ENCODE measurements at places on chromosomes 2 and 18.

DNA sequence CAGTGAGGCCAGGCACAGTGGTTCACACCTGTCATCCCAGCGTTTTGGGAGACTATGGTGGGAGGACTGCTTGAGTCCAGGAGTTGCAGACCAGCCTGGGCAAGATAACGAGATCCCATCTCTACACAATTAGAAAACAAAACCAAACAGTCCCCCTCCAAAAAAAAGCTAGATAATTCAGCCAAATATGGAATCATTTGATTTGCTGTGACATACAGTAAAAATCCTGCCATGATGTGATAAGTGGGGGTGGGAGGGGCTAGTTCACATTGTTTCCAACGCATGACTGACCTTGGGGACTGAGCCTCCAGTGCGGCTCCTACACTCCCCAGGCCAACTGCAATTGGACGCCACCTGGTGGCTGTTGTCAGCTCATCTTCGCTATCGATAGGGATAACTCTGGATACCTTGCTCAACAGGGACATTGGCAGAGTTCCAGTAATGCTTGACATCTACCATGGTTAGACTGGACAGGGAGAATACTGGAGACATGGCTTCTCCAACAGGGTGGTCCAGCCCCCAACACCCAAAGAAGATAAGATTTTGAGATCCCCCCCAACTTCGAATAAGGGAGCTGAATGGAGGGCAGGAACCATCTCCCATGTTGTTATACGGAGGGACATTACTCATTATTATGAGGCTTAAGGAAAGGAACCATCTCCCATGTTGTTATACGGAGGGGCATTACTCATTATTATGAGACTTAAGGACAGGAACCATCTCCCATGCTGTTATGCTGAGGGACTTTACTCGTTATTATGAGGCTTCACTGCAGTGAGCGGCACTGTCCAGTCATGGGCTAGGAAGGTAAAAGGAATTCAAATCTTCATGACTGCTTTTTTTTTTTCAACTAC, 135.9 kb downstream of the TGIF1 start:
- DNase-seq: no peak

DNA sequence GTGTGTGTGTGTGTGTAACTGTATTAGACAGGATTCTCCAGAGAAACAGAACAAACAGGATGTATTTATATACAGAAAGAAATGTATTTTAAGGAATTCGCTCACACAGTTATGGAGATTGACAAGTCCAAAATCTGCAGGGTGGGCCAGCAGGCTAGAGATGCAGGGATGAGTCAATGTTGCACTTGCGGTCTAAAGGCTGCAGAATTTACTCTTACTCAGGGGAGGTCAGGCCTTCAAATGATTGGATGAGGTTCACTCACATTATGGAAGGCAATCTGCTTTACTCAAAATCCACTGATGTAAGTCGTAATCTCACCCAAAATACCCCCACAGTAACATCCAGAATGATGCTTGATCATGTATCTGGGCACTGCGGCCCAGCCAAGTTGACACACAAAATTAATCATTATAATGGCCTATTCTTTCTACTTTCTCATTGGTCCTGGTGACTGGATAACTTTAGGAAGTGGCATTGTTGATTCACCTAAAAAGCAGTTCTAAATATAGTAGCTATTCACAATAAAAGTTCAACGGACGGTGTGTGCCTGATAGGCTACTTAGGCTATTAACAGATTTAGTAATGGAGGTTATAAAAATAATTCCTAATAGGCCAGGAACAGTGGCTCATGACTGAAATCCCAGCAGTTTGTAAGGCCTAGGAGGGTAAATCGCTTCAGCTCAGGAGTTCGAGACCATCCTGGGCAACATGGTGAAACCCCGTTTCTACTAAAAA, 40.6 kb upstream of the ACYP2 start:
- DNase-seq: no peak

DNA sequence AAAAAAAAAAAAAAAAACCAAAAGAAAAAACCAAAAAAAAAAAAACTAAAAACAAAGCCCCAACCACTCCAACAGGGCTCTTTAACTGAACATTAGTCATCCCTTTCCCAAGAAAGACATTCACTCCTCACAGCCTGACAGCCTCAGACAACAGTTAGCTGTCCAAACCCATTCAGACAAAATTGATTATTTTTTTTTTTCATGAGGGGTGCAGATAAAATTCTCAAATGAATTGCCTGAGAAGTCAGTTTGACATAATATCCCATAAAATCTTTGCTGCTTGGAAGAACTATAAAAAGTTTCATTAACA, 206.1 kb upstream of the REV1 start:
- DNase-seq: no peak

DNA sequence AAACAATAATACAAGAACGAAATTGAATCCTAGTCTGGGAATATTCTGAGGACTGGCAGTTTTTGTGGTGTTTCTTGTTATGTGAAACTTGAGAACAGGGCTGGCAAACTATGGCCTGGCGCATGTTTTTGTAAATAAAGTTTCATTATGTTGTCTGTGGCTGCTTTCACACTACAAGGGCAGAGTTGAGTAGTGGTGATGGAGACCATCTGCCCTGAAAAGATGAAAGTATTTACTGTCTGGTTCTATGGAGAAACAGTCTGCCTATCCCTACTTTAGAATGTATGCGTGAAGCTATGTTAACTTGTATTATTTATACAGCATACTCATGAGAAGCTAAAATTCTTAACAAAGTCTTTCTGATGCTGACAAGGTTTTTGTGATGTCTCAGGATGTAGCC, 351.9 kb downstream of the LRRTM1 start:
- no peak for DNase-seq

GRCh38 chr2:68714866-68715265, 19.7 kb upstream of the ARHGAP25 start:
- no peak for DNase-seq

DNA sequence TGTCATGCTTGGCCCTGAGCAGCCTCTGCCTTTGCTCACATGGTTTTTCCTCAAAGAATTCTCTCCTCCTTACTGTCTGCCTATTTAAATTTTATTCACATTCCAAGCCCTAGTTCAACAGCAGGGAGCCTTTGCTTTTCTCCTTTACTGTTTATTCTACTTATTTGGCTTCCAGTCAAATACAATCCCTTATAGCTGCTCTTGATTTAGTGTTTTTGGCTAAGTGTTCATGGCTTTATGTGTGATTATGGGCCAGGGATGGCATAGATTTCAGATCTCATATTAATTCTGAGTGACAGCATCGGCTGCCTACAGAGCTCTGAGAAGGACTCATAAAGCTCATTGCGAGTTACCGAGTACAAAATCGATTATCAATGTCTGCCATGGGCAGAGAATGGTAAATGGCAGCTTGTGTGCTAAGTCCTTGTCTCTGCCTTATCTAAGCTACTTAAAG, 106.7 kb downstream of the METTL8 start:
- no peak for DNase-seq

GRCh38 chr18:6951336-6952090, 166.1 kb downstream of the LAMA1 start:
- no peak for DNase-seq

DNA sequence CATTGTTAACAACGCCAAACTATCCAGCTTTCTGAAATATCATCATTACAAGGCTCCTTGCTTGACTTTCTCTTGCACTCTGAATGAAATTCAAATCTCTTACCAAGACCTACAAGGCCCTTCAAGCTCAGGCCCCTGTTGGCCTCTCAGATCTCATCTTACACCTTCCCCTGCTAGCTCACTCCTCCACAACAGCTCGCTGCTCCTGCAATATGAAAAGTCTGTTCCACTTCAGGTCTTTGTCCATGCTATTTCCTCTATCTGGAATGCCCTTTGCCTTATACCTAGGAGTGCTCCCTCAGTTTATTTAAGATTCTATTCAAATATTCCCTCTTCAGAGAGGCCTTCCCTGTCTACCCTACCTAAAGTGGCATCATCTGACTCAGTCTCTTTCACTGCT, 91.7 kb downstream of the SESTD1 start:
- no peak for DNase-seq

GRCh38 chr2:179612108-179612507, 249.3 kb downstream of the ZNF385B start:
- DNase-seq: no peak

DNA sequence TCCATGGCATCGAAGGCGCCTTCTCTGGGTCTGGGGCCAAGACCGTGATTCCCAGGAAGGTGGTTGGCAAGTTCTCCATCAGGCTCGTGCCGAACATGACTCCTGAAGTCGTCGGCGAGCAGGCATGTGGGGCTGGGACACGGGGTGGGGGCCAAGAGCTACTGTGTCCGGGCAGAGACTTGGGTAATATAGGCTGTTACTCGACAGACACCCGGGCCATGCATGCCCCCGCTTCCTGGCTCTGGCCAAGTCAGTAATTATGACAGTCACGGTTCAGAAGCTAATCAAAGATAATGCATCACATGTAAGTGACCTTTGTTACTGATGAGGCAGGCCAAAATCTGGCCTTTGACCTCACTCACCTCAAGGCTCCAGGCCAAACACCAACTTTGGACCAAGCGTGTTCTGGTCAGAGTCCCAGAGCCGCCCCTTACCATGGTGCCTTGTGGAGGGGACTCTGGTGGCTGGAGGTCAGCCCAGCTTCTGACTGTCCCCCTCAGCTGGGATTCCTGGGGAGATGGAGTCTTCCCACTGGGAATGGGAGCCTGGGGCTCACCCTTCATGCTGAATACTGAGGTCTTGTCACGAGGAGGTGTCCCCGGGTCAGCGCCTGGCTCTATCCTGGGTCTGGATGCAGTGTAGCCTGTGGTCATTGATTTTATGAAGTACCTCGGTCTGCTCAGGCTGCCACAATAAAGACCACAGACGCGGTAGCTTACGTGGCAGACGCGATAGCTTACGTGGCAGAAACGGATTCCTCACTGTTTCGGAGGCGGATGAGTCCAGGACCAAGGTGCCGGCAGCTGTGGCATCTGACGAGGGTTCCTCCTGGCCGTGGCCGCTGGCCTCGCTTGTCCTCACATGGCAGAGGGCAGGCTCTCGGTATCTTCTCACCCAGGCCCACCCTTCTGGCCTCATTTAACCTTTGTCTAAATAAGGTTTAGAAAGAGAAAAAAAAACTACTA, 17.7 kb upstream of the CNDP1 start:
- no peak for DNase-seq

- no peak for DNase-seq
Measured at GRCh38 chr2:46763861-46764260, 151.7 kb downstream of the MCFD2 start.

GRCh38 chr2:238699307-238700116, 148.4 kb upstream of the TWIST2 start:
- no peak for DNase-seq

- no peak for DNase-seq
Measured at GRCh38 chr2:186925514-186925913, 76.5 kb upstream of the ZSWIM2 start.

DNA sequence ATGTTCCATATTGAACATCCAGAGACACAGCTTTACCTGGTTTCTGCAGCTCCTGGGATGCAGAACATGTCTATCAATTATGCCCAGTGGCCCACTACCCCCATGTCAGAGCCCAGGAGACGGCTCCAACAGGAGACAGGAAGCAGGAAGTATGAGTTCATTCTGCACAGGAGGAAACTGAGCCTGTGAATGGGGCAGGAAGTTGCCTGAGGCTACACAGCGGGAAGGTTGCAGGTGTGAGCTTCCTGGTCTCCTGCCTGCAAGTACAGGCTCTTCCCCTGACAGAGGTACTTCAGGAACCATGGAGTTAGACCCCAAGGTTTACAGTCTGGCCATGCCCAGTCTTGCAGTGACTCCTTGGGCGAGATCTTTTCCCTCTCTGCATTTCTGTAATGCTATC, 2.8 kb upstream of the BOK start:
- no peak for DNase-seq

- no peak for DNase-seq
Measured at GRCh38 chr18:26868968-26869586, 3.6 kb upstream of the AQP4 start.

DNA sequence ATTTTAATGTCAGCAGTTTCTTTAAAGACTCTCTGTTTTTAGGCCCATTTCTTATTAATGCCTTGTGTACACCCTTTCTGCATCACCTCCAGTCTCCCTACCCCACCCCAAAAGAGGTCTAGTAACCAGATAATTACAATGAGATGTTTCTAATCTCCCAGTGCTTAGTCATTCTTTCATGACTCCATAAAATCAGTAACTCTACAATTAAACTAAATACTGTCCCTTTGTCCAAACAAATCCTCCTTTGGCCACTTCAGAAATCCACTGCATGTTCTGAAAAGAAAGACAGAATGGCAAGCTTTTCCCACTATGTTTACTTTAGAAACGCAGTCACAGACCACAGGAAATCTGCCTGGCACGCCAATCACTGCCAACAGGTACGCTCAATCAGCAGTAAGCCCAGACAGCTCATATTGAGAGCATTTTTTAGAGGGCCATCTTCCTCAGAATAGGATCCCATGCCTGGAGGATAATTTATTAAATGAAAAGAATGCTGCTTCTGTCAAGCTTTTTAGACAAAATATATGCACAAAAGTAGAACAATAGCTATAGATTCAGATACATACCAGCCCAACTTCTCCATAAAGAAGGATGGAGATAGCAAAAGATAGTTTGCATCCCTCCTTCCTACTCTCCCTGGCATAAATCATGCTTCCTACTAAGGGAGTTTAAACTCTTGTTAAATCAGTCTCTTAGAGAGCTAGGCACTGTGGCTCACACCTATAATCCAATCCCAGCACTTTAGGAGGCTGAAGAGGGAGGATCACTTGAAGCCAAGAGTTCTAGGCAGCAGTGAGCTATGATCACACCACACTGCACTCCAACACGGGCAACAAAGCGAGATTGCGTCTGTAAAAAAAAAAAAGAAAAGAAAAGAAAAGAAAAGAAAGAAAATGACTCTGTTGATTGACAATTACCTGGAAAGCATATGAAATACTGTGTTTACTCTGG, 14.6 kb downstream of the CLASP1 start:
- DNase-seq: no peak

DNA sequence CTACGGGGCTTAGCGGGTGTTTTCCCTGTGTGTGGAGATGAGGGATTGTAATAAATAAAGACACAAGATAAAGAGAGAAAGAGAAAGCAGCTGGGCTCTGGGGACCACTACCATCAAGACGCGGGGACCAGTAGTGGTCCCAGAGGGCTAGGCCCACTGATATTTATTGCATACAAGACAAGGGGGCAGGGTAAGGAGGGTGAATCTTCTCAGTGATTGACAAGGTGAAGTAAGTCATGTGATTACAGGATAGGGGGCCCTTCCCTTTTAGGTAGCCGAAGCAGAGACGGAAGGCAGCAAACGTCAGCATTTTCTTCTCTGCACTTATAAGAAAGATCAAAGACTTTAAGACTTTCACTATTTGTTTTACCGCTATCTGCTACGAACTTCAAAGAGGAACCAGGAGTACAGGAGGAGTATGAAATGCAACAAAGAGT, 4.5 kb upstream of the GAL3ST2 start:
- no peak for DNase-seq

Data from NCI-H1417 treated with DMSO at 0.1 percent for 48 hours (cell line).